ENCODE measurements at places on chromosomes 3 and 15. TPM values are rescaled to one million over a fixed set of nuclear protein-coding genes. Genes with fewer than 3 reads are reported as not detected.

Gene PAK6
- 1.4 TPM for total RNA-seq

Gene IL17RB
- total RNA-seq, result 0.32 TPM

DNA sequence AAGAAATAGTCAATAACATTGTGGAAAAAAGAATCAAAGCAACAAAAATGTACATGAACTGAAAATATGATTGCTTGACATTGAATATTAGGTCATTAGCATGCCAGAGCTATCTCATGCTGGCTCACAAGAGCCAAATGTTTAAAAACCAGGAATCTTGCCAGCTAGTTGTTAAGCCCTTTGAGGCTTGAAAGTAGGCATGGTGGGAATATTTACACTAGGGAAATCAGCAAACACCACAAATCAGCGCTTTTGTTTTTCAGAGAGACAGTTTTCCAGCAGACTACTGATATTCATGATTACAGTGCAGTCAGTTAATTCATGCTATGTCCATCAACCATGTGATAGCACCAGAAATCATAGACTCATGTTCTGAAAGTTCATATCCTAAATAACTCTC lies 144.8 kb downstream of the ARPP21 start:
- no peak for DNase-seq

DNA sequence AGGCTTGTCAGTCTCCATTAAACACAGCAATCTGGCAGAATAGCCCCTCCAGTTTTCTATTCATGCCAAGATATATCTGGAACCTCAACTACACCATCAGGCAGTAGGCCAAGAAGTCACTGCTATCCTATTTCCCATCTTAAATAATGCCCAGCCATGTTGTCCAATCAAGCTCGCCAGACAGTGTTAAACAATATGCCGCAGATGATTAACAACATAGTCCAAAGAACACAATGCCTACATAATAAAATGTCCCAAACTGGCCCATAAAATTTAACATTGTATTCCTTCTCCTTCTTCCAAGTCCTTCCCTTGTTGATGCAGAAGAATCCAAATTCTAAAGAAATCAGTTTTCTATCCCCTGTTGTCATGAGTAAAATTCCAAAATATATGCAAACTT lies 427.4 kb upstream of the PPP2R3A start:
- DNase-seq, result no peak
